Non-pigmented ciliary epithelial cell (primary cell): ENCODE measurements at places on chromosomes 4 and X.

DNA sequence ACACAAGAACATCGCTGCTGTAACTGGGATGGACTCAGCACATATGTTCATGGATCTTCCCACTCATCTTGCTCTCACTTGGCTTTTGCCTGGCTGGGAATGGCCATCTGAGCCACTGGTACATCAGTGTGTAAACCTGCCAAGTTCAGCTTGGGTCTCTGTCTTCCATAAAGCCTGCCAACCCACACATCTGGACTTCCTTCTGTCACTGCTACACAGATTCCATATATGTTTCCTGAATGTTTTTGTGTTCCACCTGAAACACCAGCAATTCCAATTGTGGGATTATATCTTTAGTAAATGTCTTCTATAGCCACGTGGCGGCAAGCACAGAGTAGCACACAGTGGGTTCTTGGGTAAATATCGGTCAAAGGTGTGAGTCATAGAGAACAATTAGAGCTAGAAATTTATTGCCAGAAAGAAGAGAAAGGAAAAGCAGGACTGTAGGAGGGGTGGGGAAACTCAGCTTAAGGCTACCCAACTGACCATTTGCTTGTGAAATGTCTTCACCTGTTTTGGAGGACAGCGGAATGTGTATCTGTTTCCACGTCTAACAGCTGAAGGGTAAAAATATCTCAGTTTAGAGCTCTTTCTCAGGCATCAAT lies 125.9 kb downstream of the MFAP3L start:
- no peak for DNase-seq

GRCh38 chrX:53055244-53055849 lies 6.8 kb downstream of the GPR173 start:
- no peak for DNase-seq

- DNase-seq: no peak
Measured at GRCh38 chr4:7938609-7939376, 868 bp downstream of the AFAP1 start.

GRCh38 chr4:106767991-106768390 lies 268.1 kb downstream of the DKK2 start:
- no peak for DNase-seq

GRCh38 chr4:138910914-138911336 lies 104.7 kb upstream of the NOCT start:
- DNase-seq: peak; percentile 47

DNA sequence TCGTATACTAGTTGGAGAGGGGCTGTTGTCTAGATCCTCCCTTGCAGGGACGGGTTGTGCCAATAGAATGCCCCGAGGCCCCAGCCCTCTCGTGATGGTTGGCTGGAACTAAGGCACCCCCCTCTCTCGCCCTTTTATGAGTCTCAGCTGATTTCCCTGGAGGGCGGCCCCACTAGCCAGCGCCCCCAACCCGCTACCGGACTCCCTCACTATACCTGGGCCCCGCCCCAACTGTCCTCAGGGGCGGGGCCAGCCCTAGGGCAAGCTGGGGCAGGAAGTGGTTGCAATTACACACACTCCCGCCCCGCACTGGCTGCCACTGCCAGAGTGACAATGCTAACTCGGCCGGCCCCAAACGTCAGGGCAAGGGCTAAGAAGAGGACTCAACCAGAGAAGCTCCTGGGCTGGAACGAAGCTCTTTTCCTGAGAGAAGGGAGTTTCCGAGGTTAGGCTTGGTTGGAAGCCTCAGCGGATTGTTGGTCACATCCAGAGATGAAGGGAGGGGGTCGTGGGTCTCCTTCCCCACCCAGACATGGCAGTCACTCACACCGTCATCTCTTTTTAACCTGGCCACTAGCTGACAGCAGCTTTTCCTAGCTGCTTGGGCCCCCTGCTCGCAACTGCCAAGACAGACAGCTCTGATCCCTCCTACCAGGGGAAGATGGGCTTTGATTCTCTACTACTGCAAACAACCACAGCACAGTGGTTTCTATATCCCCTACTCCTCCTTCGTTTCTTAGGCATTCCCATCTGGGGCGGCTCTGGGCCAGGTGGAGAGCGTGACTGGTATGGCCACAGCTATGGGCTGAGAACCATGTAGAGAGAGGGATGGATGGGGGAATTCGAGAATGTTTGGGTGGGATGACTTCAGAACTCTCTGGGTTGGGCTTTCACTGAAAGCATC lies 21.0 kb upstream of the BCORL1 start:
- no peak for DNase-seq

- DNase-seq: no peak
Measured at GRCh38 chr4:82458729-82459128, 28.3 kb downstream of the ENOPH1 start.

DNA sequence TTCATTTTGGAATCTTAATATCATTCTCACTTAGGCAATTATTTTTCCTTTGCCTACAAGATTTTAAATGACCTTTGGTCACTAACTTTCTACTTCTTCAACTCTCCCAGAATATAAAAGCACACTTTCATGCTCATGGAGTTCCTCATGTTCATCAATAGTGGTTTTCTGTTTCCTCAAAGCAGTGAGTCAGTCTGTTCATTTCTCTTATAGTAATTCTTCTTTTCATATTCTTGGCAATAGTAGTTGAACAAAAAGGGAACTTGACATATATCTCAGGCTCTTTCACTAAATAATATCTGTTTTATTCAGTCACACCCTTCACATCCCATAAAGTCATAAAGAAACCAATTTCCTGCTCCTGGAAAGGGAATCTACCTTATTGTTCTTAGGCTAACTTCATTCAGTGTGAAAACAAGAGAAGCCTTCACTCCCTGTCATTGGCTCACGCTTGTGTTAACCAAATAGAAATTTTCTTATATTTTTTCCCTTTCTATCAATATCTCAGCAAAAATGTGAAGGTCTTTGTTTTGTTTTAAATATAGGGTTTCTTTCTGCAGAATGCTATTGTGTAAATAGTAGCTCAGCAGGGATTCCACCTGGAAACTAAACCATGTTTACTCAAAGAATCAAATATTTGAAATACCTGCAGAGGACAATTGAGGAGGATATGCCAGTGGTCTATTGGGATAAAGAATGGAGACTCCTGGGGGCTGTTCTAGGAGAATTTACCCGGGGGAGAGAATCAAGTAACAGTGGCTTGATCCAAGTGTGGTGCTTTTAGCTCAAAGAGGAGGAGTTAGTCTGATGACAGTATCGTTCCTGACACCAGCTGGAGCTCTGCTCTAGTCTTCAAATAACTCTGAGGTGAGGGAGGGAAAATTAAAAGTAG lies 13.4 kb upstream of the TNIP3 start:
- no peak for DNase-seq

- peak; percentile 55 for DNase-seq
Measured at GRCh38 chr4:53321151-53321983, 44.5 kb downstream of the SCFD2 start.

- no peak for DNase-seq
Measured at GRCh38 chr4:77438549-77438948, 167.1 kb upstream of the CXCL13 start.

DNA sequence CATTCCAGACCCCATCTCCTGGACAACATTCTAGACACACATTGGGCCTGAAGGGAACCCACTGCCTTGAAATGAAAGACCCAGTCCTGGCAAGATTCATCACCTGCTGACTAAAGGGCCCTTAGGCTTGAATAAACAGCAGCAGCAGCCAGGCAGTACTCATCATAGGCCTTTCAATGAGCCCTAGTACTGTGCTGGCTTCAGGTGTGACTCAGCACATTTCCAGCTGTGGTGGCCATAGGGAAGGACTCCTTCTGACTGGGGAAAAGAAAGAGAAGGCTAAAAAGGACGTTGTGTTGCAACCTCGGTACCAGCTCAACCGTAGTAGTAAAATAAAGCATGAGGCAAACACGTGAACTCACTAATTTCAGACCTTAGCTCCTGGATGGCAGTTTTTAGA lies 344.0 kb downstream of the ACTRT1 start:
- DNase-seq: no peak

- DNase-seq: no peak
Measured at GRCh38 chrX:49184294-49185281, 1.6 kb downstream of the PRICKLE3 start.
